ENCODE measurements at places on chromosomes 7 and 10.

DNA sequence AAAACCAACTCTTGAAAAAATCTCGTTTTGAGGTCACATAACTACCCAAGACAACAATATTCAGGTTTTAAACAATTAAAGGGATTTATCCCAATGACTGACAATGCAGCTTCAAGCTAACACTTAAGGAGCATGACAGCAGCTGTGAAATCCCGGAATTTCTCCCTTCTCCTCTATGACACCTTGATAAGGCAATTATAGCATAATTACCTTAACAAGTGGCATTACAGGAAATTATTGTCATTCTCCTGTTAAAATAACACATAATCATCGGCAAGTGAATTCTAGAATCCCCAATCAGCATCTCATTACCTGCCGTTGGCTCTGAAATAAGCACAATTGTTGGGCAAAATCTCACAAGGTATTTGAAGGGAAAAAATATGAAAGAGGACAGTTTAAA lies 417.0 kb upstream of the PFKP start:
- no peak for DNase-seq

GRCh38 chr10:112896273-112896672 lies 53.8 kb upstream of the TCF7L2 start:
- no peak for DNase-seq

DNA sequence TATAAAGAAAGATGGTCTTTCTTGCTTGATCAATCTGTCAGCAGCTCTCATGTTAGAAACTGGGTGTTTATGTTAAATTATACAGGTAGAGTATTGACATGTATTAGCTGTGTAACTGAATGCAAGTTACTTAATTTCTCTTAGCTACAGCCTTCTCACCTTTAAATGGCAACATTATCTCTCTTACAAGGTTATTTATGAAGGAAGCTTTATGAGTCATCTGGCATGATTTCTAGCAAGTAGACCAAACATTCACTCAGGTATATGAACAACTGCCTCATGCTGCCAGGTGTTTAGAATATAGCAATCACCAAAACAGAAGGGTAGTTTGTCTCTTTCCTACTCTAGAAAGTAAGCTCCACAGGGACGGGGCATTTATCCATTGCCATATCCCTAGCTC lies 8.5 kb downstream of the ARL4A start:
- no peak for DNase-seq

GRCh38 chr10:77350711-77351119 lies 286.9 kb downstream of the KCNMA1 start:
- DNase-seq = no peak

DNA sequence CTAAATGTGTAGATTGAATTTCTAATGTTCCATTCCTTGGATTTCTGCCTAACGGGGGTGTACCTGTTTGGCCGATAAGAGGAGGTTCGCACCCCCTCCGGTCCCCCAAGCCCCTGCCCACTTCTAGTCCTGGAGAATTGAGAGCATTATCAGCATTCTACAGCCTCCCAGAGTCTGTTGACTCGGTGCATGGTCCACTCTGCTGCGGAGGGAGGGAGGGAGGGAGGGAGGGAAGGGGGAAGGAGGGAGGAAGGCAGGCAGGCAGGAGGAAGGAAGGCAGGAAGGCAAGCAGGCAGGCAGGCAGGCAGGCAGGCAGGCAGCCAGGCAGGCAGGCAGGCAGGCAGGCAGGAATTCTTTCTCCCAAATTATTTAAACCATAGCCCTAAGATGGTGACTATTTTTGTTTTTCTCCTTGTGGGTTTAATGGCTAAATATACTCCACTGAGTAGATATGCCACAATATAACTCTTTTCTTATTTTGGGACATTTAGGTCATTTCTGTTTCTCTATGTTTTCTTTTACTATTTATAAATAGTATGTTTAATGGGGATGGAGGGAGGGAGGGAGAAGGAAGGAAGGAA lies 69.5 kb upstream of the CHST15 start:
- DNase-seq = no peak

DNA sequence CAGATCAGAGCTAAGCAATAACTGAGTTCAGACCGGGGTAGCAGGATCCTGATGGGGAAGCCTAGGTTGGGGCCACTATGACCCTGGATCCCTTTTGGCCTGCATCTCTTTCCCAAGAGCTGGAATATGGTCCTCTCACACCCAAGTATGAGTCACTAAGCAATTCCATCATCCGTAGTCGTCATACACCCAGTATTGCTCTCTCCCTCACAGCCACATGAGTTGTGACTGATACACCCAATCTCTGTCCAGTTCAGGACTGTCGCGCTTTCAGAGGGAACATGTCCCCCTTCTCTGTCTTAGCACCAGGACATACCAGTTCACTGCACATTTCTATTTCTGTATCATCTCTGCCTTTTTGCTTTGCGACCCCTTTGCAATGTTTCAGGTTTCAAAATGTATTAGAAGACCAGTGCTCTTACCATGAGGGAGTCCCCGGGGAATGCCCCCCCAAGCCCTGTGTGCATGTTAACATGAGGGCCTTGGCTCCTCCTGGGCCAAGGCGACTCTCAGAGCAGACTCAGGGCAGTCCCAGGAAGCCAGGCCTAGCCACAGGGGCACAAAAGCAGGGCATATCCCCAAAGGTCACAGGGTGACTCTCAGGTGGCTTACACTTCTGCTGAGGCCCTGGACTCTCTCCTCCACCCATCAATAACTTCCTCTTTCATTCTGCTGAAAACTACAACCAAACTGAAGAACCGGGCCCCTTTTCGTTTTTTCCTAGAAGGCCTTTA lies 75.3 kb upstream of the SAMD8 start:
- no peak for DNase-seq

DNA sequence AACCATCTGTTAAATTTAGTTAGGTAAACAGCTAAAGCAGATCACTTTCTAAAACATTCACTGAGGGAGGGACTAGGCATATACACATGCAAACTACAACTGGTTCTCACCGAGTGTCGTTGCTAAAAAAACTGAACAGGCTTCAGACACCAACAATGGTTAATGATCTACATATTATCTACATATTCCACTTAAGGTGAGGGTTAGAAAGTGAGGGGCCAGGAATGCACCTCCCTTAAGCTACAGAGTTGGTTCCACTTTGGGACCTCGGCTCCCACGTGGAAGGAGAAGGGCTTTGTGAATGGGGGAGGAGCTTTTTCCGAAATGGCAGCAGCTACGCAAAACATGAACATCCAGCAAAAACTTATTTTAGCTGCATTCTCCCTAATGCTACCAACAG lies 5.8 kb downstream of the CTBP2 start:
- DNase-seq = no peak

DNA sequence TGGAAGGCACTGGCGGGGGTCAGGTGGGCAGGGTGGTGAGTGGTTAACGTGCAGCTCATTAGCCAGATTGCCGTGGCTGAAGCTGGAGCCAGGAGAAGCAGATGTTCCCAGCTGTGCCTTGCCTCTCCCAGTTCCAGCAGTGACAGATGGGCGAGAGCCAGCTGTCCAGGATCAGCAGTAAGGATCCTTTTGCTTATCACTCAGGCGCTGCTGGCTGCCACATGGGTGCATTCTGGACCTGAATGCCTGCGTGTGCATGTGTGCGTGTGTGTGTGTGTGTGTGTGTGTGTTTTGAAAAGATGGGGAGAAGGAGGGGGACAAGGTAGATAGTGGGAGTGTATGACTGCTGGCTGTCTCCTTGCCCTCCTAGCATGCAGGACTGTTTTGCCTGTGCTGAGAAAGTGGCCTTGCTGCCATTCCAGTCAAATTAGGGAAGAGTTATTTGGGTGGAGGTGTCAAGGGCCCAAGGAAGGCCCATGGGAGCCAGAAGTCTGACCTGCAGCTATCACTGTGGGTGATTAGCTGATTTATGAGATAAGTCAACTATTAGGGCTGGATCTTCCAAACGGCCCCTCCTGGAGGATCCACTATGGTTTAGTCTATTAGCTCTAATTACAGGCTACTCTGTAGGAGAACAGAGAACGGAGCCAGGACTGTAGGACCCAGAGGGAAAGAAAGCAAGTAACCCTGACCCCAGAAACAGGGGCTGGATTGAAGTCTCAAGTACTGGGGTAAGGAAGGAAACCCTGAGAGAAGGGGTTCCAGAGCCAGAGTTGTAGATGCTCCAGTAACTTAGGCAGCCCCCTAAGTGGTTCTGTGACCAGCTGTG lies 3.3 kb downstream of the EPHA1 start:
- no peak for DNase-seq

DNA sequence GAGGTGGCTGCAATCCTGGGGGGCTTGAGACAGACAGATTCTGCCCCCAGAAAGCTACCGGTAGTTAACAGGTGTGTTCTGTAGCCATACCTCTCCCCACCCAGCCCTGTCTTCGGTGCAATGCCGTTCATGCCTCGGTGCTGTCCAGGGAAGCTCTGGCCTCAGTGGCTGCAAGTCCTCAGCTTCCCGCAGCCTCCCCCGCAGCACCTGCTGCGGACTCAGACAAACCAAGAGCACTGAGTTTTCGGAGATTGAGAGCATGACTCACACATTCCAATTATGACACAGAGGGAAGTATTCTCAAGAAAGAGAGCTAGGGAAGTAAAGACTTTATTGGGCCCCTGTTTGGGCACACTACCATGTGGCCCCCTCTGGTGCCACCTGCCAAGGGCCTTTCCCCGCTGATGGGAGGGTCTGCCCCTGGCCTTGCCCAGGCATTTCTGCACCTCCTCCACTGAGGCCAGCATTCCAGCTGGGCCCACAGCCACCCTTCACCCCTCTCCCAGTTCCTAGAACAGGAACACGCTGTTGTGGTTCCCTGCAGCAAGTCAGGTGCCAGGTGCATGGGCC lies 30.2 kb upstream of the EZH2 start:
- no peak for DNase-seq

DNA sequence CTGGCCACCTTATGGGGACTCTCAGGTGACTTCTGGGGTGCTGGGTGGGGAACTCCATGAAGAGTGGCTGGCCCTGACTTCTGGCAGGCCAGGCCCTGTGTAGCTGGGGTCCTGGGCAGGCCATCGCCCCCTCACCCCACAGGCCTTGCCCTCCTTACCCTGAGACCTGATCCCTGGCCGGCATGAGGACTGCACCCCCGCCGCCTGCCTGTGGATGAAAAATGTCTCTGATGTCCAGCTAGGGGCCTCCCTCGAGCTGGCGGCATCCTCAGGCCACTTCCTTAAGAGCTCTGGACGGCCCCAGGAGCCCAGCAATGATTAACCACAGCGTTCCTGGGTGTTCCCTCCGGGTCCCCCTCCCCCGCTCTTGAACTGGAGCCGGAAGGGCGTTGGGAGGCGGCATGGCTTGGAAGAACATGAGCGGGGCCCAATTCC lies 31.8 kb upstream of the SHH start:
- DNase-seq = no peak

DNA sequence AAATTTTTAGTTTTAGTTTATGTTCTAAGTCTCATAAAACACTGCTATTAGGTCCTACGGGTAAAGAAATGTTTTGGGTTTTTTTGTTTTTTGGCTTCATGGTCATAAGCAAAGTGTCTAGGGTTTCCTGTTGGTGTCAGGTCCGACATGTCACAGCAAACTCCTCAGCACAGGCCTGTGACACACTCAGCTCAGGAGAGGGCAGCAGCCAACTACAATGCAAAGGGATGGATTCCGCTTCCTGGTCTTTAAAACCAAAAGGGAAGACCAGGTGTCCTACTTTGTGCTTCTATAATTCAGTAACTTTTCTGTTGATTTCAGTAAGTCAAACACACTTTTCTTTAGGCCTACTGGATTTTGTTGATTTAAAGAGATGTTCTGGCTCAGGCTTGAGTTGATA lies 83.8 kb upstream of the MACROH2A2 start:
- DNase-seq = no peak

DNA sequence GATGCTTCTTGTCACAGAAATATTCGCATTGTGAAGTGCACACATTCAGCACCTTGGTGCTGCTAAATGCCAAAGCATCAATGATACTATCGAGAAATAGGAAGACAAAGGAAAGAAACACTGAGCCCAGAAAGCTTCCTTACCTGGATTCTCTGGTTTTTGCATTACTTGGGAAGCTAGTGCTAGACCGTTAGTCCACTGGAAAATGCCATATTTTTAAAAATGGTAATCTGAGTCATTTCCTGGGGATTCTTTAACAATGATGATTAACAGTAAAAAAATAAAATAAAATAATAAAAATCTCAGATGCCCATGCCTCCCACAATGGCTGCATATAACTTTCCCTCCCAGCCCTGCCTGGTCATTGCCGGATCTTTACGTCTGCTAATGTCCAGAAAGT lies 420.1 kb upstream of the MGMT start:
- no peak for DNase-seq

DNA sequence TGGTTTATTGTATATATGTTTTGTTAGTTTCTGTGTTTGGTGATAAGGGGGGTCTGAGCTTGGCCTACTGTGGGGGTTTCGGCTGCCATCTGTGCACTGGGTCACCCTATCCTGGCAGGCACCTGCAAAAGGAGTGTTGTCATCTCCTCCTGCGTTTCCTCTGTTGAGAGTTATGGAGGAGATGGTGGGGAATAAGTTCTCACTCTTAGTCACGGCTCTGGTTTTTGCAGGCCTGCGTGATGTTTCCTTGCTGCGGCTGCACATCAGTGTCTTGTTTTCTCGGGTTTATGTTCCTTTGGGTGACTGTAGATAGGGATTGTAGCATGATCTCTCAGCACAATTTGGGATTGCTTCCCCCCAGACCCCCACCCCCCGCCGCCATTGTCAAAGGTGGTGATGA lies 36.8 kb downstream of the CCM2 start:
- no peak for DNase-seq

DNA sequence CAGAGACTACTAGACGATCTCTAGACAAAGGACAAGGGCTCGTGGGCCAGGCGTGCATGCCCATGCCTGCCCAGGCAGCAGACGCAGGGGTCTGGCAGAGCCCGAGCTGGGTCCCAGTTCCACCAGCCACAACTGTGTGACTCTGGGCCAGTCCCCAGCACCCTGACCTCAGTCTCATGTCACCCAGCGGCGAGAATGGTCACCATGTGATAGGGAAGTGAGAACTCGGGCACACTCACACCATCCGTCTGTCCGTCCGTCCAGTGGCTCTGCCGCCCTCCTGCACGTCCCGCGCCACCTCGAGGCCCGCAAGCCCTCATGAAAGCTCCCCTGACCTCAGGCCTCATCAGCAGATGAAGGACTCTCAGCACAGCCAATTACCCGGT lies 280.0 kb downstream of the ELFN1 start:
- DNase-seq = no peak

GRCh38 chr7:16999541-17000267 lies 117.9 kb upstream of the AGR3 start:
- DNase-seq = no peak

DNA sequence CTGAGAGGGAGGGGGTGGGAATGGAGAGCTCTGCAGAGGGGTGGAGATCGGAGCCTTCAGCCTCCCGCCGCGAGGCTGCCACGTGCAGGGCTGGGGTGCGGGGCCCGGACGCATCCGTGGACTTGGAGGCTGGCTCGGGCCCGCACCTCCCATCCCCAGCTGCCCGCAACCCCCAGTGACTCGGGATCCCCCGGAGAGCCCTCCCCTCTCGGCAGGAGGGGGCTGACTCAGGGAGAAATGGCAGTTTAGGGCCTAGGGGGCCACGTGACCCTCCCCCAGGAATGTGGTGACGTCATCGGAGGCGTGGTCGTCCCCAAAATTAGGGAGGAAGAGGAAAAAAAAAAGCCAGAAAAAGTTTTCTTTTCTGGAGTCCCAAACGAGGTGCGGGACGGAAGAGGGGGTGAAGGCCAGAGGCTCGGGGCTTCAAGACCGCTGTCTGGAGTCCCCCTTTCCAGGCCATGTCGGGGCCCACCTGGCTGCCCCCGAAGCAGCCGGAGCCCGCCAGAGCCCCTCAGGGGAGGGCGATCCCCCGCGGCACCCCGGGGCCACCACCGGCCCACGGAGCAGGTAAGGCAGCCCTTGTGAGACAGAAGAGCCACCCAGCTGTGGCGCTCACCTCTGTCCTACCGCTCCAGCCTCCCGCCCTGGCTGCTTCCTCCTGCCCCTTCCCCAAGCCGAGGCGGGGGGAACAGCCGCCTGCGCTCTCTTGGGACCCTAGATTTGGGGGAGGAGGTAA lies at the start of gene TRIP6:
Gene TRIP6, plus strand, starts transcription at position 348 of the 736 bp plus-strand sequence. Its CDS starts 111 bp downstream, at position 459.
- no peak for DNase-seq

- no peak for DNase-seq
Measured at GRCh38 chr7:4195660-4196059, 486.4 kb upstream of the FOXK1 start.
